Iris pigment epithelial cell (primary cell): ENCODE measurements at places on chromosomes 4 and X.

DNA sequence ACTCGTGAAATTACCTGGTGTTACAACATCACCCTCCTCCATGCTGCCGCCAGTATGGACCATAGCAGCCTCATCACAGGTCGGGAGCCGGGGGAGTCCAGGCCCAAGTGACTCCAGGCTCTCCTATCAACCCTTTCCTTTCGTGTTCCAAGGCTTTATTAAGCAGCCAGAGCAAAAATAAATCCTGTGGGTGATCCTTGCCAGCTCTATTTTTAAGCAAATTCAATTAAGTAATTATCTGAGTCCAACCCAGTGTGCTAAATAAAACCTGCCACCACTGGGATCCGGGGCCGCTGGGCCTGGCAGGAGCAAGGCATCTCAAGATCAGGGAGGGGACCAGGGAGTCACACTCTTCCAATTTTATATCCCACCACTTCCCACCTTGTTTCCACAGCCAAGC is 80.7 kb upstream of the PRPS1 start:
- no peak for DNase-seq

DNA sequence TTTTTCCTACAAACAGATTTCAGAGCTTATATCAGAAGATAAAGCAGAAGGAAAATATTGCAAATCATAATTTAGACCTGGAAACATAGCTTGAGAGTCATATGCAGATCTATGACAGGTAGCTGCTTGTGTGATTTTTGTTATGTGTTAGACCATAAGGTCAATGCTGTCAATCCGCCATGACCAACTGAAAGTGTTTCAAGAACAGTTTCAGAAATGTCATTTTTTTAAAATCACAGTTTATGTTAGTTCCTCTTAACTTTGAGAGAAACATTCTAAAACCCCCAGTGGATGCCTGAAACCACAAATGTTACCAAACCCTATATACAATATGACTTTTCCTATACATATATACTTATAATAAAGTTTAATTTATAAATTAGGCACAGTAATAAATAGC is 391.3 kb upstream of the FAM241A start:
- DNase-seq, result no peak

GRCh38 chr4:106316773-106317409 is 541 bp downstream of the AIMP1 start:
- peak; percentile 9 for DNase-seq

- peak; percentile 90 for DNase-seq
Measured at GRCh38 chr4:158914218-158914617, 145.4 kb downstream of the FNIP2 start.

- peak; percentile 17 for DNase-seq
Measured at GRCh38 chr4:154084864-154085263, 296.0 kb upstream of the SFRP2 start.

GRCh38 chr4:129218360-129218759 is 122.4 kb downstream of the C4orf33 start:
- peak; percentile 22 for DNase-seq

GRCh38 chr4:70571772-70572171 is 20.3 kb upstream of the AMBN start:
- no peak for DNase-seq

DNA sequence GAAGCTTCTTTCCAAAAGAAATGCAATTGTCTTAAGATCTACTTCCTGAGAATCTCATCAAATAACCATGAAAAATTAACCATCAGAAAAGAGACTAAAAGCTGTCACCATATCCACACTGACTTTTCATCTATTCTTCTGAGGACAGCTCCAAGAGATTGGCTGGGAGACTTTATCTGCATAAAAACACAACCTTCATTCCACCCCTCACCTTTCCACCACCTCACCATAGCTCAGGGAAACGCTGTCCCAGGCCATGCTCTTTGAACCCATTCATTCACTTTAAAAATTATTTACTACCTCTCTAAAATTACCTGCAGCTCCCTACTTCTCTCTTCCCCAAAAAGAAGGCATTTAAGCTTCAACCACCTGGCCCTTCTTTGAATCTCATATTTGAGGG is 2.4 kb downstream of the FAM13A start:
- DNase-seq, result no peak

- DNase-seq, result no peak
Measured at GRCh38 chrX:119989905-119990555, 46.5 kb upstream of the NKAP start.

DNA sequence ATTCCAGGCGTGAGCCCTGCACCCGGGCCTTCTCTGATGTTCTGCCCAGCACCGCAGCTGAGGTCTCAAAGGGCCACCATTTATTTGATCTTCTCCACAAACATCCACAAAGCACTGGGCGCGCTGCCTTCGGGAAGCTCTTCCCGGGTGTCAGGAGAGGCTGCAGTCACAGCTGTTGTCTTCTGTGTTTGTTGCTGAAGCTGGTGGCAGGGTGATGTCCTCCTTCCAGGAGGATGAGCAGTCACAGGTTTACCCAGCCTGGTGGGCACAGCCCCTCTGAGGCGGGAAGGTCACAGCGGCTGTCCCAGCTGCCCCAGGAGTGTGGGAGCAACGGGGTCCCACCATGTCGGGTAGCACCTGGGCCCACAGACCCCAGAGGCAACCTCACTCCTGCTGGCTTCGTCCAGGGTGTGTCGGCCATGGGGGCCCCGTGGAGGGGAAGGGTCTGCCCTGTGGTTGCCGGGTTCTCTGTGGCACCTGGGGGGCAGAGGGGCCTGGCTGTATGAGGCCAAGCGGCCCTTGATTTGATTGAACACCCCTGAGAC is 27.6 kb downstream of the FGFRL1 start:
- DNase-seq, result no peak

DNA sequence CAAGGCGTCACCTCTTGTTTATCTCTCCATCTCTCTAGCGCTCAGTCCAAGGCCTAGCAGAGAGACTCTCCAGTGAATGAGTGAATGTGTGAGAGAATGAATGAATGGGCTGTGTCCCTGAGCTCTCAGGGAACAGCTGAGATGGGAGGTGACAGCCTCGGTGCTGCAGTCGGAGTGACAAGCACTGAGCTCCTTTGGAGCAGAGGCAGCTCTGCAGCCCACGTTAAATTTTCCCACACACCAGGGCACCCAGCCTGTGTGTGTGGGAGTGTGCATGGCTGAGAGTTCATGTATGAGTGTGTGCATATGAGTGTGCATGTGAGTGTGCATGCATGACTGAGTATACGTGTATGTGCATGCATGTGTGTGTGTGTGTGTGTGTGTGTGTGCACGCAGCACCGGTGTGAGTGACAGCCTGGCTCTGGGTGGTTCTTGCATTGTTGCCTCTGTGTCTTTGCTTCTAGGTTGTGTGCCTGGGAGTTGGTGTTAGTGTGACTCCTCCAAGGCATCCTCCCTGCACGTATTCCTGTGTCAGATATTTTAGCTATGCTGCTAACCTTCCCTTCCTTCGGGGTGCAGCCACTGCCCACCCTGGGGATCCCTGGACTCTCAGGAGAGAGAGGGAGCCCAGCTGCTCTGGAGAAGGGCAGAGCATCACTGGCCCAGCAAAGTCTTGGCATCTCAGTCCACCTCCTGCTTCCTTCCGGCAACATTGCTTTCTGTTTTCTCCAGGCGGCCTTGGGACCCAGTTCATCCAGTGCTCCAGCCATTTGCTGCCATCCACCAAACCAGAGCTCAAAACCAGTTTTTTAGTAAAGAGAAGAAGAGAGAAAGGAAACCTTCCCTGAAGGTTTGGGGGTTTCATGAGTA is 98.6 kb downstream of the PPP2R2C start:
- DNase-seq, result no peak

GRCh38 chr4:168622600-168622999 is 125.7 kb downstream of the PALLD start:
- DNase-seq, result no peak

DNA sequence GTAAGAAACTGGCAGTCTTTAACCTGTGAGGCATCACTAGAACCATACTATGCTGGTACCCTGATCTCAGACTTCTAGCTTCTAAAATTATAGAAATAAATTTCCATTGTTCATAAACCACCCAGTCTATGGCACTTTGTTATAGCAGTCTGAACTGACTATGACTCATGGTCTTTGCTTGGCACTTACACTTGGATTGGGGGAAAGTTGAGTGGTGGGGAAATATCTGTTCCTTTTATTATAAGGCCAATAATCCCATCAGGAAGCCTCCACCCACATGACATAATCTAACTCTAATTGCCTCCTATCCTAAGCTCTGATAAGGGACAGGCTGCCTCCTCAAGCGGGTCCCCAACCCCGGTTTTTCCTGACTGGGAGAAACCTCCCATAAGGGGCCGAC is 61.4 kb upstream of the PACRGL start:
- DNase-seq, result no peak

- DNase-seq, result peak; percentile 81
Measured at GRCh38 chr4:127400731-127401346, 231.9 kb upstream of the INTU start.

- DNase-seq, result no peak
Measured at GRCh38 chr4:174334628-174335027, 50.9 kb downstream of the CEP44 start.

GRCh38 chr4:140463182-140463581 is 34.9 kb downstream of the MGAT4D start:
- DNase-seq, result no peak

DNA sequence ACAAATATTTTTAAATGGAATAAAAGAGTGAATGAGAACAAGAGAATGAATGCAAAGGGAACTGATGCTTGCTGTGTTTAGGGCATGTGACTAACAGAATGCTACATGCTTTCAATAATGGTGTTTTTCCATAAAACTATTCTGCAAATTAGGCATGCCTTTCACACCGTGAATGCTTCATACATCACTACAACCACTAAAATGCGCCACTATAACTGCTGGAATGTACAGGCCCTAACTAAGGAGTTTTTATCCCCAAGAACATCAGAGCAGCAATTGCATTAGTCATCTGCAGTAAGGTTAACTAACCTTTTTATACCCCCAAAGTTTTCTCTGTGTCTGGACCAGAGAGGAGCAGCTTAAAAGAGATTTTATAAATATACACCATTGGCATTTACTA is 190.4 kb downstream of the ARAP2 start:
- peak; percentile 38 for DNase-seq

DNA sequence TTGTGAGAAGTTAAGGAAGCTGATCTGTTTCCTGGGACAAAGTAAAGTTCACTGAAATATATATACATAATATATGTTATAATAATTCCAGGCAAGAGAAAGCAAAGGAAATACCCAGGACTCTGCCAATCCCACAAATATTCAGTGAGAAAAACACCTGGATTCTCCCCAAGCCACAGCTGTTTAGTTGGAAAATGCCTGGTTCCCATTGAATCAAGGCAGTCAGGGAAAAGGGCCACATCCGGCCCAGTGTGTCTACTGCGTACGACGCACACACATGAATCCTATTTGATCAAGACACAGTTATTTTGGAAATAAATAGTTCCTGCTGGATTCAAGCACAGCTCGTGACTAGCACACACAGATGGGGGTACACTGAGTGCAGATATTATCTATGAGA is 6.3 kb upstream of the DCHS2 start:
- DNase-seq, result no peak

- DNase-seq, result no peak
Measured at GRCh38 chrX:106284431-106285025, 116.4 kb downstream of the PWWP3B start.

DNA sequence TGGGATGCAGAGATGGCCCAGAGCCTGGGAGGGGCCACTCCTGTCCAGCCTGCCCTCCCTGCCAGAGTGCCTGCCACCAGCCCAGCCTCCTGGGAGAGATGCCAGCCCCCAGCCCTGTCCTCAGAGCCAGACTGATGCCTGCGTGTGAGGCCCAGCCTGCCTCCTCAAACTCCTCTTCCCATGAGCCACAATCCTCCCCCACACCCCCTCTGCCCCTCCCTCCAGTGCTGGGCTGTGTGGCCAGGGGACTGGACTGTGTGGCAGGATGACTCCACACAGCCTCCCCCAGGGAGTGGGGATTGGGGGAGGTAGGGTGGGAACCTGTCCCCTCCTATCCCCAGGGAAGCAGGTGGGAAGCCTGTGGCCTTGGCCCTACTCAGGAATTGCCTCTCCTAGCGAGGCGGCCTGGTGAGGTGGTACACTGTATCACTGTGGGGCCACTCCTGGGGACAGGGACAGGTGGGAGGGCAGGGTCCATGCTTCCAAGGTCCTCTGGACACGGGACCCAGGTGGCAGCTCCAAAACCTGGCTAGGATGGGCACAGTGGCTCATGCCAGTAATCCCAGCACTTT is 4.3 kb upstream of the SH3BP2 start:
- no peak for DNase-seq

GRCh38 chrX:38220415-38221390 is at the start of gene SRPX:
Gene SRPX (minus strand): TSS chrX:38220871. CDS start chrX:38220792, 79 bp downstream.
- peak; percentile 25 for DNase-seq

- no peak for DNase-seq
Measured at GRCh38 chrX:2262668-2263055, 238.1 kb downstream of the DHRSX start.

- DNase-seq, result no peak
Measured at GRCh38 chrX:66074920-66075879, 35.3 kb upstream of the VSIG4 start.

GRCh38 chr4:134202166-134202956 is 772 bp upstream of the PABPC4L start:
- peak; percentile 53 for DNase-seq

- DNase-seq, result no peak
Measured at GRCh38 chr4:3401436-3402171, 40.2 kb upstream of the HGFAC start.

DNA sequence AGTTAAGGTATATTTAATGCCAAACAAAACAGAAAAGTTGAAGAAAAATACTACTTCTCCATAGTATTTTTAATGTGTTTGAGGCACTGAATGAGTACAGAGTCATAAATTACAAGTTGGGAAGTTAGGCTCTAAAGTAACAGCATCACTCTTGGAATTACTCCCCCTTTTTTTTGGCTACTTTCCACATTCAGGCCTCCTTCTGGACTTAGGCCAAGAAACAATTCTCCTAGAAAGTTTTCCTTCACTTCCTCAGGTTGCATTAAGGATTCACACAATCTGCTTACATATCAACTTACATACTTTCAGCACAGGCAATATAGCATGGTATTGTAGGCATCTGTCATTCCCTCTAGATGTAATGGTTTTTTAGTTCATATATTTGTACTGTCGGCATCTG is 52.1 kb downstream of the TMEM165 start:
- peak; percentile 39 for DNase-seq

DNA sequence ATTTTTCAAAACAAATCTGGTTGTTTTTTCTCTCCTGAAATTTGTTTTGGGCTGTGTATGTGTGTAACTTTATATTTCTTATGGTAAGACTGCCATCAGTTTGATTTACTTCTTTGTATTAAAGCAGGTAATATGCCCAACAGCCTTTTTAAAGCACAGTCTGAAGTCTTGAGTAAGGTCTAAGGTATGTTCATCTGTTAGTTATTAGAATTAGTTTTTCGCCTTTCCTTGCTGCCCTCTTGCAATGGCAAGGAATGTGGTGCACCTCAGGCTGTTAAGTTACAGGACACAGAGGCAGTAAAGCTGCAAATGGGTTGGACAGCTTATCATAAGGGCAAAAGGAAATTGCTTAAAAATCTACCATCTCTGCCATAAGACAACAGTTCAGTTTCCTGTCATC is 71.8 kb downstream of the METTL14 start:
- DNase-seq, result no peak

DNA sequence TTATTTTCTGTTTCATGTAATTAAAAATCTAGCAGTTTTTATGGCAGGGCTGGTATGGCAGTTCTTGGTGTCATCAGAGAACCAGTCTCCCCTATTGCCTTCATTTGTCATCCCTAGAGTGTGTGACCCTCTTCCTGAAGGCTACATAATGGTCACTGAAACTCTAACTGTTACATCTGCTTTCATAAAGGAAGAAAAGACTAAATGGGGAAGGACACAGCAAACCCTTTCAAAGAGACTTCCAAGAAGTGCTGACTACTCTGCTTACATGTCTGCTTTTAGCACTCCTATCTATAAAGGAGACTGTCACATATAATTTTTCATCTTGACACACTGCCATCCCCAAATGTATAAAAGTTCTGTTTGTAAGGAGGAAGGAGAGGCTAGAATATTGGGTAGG is 105.9 kb upstream of the DIAPH2 start:
- no peak for DNase-seq
